Stimulated activated CD4-positive, alpha-beta T cell treated with anti-CD3 and anti-CD28 coated beads, Interleukin-2, amount 100 ng/mL, for 4 hours (primary cell): ENCODE measurements at places on chromosomes 5 and 9.

GRCh38 chr9:19992556-19992955, 203.7 kb upstream of the SLC24A2 start:
- DNase-seq = no peak

GRCh38 chr9:34560599-34561214, 28.8 kb downstream of the CNTFR start:
- no peak for DNase-seq

DNA sequence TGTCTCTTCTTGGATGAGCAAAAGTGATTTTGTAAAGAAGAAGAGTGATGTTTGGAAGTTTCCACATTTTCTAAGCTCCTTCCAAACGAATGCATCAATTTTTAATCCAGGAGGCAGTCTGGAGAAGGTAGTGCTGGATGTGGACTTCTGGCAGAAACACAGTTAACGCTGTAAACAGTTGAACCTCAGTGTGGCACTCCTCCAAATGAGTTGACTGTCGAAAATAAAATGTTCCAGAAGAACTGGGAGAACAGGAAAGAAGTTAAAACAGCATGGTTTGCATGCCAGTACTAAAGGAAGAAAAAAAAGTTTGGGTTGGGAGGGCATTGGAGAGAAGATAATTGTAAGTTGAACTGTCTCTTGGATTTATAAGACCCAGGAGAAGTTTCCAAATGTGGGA, 6.5 kb downstream of the ZNF462 start:
- no peak for DNase-seq

DNA sequence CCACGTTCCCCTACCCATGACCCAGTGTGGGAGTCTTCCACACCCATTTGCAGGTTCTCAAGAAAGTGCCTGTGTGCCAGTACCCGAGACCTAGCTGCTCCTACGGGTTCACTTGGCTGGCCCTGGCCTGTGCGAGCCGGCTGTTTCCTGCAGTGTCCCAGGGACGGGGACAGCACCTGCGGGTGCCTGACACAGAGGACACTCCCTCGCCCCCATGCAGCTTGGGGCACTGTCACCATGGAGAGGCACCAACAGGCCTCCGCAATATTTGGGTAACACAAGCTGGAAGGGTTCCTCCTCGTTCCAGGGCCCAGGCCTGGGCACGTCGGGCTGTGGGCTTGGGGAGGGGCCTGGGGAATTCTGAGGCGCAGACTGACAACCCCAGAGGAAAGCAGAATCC, 41.4 kb downstream of the DUSP1 start:
- DNase-seq = no peak

GRCh38 chr9:80586786-80587330, 1015.1 kb downstream of the TLE4 start:
- DNase-seq = no peak
